CD4-positive, alpha-beta T cell treated with Interferon gamma for 1 hour (primary cell): ENCODE measurements at places on chromosomes 3 and 15.

DNA sequence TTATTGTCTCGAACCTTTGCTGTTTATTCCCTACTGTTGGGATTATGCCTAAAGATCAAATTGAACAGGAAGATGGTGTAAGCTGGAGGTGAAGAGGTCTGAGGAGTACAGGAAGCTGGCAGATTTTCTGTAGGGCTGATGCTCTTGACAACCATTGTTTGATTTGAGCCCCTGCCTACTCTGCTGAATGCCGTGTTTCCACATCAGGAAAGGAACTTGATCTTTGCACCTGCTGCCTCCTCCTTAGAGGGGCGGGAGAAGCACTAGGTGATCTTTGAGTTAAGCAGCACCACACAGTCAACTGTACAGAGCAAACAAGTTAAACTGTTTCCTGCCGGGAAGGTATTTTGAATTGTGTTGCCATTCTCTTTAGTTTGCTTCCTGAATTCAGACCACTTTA lies 364.6 kb upstream of the EPHA6 start:
- DNase-seq = no peak

DNA sequence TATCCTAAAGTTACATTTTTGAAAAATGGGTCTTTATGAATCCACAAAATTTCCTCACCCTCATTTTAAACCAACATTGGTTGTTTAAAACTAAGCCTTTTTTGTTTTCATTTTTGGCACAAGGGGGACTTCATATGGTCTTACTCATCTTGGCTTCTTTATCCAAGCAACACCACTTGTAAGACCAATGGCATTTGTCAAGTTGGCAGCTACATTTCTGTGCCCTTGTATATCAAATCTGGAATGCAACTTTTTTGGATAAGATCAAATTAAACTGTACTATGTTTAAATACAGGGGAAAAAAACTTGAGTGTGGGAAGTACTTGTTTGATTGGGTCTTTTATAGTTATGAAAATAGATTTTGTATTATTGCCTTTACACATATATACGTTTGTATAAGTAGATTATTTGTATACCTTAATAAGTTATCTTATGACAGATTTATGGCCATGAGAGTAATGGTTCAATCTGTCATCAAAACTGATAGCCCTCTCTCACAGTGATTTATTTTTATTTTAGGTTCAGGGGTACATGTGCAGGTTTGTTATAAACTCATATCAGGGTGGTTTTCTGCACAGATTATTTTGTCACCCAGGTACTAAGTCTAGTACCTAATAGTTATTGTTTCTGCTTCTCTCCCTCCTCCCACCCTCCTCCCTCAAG lies 43.4 kb downstream of the GPR160 start:
- DNase-seq = no peak

GRCh38 chr15:38129531-38130204 lies 123.0 kb upstream of the SPRED1 start:
- peak; percentile 23 for DNase-seq

DNA sequence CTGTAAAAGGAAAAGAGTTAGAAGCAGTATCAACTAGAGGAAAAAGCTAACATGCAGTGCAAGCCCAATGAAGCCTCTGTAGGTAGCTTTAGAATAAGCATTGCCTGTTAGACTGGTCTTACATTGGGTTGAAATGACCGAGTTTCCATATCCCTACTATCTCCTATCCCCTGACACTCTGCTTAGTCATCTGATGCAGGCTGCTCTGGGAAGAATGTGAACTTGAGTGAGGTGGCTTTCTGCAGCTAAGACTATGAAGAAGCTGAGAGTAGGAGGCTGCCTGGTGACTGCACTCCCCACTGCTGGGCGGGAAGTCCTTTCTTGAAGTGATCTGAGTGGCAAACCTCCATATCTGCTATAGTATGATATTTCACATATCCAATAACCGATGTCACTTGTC lies 64.7 kb downstream of the OXSM start:
- no peak for DNase-seq

DNA sequence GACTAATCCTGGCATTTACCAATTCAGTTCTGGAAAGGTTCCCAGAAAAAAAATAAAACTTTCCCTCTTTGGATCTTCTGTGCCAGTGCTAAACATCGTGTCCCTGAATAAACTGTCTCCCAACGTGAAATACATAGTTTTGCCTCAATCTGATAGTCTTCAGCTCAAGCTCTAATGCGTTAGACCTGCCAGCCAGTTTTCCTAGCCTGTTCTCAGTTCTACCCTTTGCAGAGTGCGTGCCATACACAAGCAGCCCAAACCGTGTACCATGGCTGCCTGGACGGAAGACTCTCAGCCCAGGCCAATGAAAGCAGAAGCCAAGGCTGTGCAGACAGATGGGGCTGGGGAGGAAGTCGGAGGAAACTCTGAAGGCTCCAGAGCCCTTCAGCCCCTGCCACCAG lies 11.4 kb upstream of the OCA2 start:
- no peak for DNase-seq

DNA sequence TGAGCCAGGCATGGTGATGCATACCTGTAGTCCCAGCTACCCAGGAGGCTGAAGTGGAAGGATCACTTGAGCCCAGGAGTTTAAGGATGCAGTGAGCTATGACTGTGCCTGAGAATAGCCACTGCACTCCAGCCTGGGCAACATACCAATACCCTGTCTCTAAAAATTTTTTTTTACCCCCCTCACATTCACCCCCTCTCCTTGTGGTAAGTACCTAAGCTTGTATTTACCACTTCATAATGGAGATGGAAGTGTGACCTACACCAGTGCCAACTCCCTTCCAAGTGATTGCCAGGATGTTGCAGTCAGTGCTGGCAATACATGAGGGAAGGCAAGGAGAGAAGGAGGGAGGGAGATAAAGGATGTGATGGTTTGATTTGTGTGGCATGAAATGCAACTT lies 84.2 kb downstream of the LRRC28 start:
- DNase-seq = no peak

DNA sequence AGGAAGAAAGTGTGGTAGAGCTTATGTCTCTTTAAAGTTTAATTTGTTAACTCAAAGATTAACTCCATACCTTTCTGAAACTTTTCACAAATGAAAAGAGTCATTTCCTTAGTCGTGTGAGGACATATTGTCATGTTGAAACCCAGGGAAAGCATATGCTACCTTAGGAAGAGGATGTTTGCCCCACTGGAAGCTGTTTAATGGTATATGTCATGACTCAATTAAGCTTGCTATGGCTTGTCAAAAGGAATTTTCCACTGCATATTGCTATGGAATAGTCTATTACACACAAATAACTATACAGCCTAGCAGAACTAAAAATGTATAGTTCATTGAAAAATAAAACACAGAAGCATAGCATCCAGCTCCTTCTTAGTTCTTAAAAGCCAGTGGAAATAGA lies 69.9 kb downstream of the NSUN3 start:
- DNase-seq = no peak

DNA sequence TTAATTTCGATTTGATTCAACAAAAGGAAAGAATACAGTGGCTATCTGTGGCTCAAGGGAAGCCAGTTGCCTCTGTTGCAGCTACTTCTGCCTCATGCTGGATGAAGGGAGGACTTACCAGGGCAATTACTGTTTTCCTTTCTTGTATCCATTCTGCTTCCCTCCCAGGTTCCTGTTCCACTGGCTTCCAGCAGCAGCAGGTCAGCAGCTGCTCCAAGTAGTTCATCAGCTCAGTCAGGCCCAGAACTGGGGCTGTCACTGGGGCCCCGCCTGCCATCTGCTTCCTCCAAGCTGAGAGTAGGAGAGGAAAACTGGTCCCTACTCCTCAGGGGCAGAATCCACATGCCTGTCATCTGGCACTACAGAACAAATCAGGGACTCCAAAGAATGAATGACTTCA lies 48.6 kb upstream of the ULK4 start:
- DNase-seq = no peak
